Astrocyte of the cerebellum (primary cell): ENCODE measurements at places on chromosomes 5 and 9.
A peak's percentile ranks its signal among the peaks of the same experiment; 100 is the strongest.

GRCh38 chr9:121902461-121903135, 190.5 kb downstream of the TTLL11 start:
- DNase-seq: peak; percentile 84

GRCh38 chr9:101369286-101369685, 15.5 kb downstream of the BAAT start:
- DNase-seq: peak; percentile 33

- DNase-seq: no peak
Observed at GRCh38 chr5:149387081-149387631, 8.1 kb upstream of the IL17B start.

DNA sequence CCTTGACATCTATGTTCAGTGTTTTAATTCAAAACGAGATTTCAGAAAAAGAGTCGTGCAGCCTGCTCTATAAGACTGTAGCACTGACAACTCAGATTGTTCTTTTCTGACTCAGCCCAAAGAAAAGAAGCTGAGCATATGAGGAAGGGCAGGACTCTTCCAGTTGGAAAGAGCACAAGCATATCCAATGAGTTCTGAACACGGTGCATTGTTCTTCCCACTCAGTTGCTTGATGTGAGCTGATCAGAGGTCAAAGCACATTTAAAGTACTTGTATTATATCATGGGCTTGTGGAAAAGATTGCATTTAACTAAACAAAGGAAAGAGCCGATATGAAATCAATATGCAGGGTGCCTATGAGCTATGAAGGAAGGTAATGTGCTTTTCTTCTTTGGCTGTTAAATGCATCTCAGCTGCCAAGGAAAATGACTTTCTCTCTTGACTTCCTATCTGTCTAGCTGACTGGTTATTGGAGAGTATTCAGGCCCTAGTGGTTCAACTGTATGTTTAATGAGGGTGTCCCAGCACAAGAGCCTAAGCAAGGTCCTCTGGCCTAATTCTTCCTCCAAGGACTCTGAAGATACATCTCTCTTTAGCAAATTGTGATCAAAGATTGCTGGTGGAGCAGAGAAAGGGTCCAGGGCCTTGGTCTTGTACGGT, 226.6 kb upstream of the PPP1R2B start:
- DNase-seq: no peak

DNA sequence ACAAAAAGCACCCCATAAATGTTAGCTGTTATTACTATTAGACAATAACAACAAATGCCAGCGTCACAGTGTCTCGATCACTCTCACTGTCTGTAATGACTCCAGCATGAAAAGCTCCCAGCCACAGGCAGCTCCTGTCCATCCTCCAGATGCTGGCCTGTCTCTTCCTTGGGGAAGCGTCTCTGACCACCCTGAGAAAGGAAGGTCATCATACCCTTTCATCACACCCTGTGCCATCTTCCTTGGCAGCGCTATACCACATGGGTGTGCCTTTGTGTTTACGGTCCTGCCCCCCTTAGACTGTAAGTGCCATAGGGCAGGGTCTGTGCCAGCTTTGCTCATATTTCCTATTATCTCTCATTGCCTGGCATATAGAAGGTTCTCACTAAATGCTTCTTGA, 90.6 kb downstream of the PRRT1B start:
- DNase-seq: no peak

GRCh38 chr9:95623640-95624039, 106.9 kb upstream of the PTCH1 start:
- no peak for DNase-seq

DNA sequence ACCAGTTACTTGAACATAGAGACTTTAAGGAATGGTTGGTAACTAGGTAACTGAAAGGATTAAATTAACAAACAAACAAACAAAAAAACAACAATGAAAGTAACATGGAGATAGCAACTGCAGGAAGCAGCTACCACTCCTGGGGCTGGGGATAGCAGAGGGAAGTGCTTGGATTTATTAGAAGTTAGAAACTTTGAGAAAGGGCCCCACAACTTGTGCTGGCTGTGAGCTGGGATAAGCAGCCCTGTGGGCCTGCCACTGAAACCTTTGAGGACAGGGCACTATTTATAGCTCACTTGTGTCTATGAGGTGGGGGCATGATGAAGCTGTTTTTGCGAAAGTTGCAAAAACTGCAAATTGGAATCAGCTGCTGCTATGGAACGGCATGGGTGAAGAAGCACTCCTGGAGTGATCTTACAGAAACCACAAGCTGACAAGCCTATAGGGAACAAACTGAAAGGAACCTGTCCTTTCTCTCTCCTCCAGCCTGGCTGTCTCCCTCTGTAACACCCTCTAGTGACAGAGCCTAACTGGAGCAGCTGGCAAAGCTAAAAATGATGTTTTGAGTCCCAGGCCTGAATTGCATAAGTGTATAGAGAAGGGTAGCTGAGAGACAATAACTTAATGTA, 91.4 kb upstream of the RANBP6 start:
- no peak for DNase-seq

DNA sequence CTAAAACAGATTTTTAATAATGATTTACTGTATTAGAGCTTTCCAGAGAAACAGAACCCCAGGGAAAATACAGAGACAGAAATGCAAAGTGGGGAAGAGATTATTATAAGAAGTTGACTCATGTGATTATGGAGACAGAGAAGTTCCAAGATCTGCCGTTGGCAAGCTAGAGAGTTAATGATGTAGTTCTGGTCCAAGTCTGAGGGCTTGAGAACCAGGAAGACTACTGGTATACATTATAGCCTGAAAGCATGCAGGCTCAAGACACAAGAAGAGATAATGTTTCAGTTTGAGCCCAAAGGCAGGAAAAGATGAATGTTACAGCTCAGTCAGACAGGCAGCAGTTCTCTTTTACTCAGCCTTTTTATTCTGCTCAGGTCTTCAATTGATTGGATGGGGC, 98.8 kb upstream of the NFIL3 start:
- no peak for DNase-seq

GRCh38 chr9:33351547-33351946, 50.8 kb downstream of the AQP7 start:
- DNase-seq: no peak

- DNase-seq: no peak
Observed at GRCh38 chr5:74394916-74395880, 245.3 kb downstream of the ENC1 start.
